ENCODE measurements at places on chromosomes 1 and 21. TPM values are rescaled to one million over a fixed set of nuclear protein-coding genes. Genes with fewer than 3 reads are reported as not detected.

DNA sequence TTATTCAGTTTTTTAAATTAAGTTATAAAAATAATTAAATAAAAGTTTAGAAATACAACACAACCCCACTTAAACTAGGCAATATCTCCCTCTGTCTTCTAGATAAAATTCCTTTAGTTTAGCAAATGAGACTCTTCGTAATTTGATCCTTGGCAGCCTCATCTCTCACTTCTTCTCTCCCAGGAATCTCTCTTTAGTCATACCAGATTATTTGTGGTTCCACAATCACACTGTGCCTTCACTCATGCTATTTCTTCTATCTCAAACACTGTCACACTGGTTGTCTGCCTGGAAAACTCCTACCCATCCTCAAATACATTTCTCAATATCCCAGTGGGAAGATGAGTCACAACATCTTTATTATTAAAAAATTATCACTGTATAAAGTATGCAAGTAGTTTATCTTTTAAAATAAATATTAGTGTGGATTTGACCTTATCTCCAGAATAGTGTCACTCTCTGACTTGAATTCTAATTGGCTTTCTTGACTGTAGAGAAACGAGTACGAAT lies 195.5 kb downstream of the KCNH1 start:
- no peaks in the 10 kb centered on the region for H3K4me1 ChIP-seq
- H3K27me3 ChIP-seq, result no peaks in the 10 kb centered on the region
- no peaks in the 10 kb centered on the region for H3K36me3 ChIP-seq

- no peaks in the 10 kb centered on the region for H3K4me1 ChIP-seq
- no peaks in the 10 kb centered on the region for H3K27me3 ChIP-seq
- no peak overlapping the region for H3K27ac ChIP-seq
- no peak overlapping the region for H3K4me3 ChIP-seq
Observed at GRCh38 chr1:117512728-117513321, 93.0 kb upstream of the TENT5C start.

- H3K4me3 ChIP-seq, result no peak overlapping the region
- no peaks in the 10 kb centered on the region for H3K27me3 ChIP-seq
- H3K36me3 ChIP-seq, result no peaks in the 10 kb centered on the region
- peak; percentile 50 for DNase-seq
Observed at GRCh38 chr1:222757646-222758268, 20.8 kb downstream of the FAM177B start.

DENND1B gene
- total RNA-seq, result 13.9 TPM

DNA sequence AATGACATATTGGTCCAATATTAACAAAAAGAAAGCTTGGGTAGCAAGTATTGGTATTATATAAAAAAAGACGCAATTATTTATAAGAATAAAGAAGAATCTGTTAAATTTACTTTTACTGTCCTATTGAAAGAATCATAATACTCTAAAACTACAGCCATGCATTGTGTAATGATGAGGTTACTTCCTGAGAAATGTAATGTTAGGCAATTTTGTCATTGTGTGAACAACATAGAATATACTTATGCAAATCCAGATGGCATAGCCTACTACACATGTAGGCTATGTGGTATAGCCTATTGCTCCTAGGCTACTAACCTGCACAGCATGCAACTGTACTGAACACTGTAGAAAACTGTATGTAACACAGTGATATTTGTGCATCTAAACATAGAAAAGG lies 121.2 kb upstream of the PTGFR start:
- no peak overlapping the region for H3K4me3 ChIP-seq
- no peak overlapping the region for H3K27ac ChIP-seq
- no peaks in the 10 kb centered on the region for H3K27me3 ChIP-seq

DNA sequence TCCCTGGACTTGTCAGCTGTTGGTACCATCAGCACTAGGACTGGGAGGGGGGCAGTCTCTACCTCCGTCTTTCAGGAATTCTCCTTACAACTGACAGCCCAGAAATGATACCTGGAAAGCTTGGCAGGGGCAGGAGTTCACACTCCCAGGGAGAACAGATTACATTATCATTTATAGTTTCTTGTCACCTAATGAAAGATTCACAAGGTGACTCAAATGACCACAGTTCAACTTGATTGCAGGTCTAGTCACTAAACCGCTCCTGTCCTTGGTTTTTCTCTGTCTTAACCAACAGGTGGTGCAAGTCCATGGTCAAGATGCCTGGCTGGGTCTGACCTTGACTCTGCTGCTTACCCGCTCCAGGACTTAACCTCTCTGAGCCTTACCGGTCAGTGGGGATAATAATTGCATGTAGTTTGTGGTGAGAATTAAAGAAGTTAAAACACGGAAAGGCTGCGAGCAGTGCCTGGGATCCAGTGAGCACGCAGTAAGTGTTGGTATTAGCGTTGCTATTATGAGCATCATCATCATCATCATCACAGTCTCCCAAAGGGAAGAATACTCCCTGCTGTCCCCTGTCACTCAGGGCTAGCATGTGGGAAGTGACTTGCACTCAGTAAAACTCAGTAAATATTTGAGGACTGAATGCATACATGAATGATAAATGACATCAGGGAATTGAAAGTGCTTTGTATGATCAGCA lies 125.3 kb upstream of the CD34 start:
- DNase-seq, result no peak
- H3K36me3 ChIP-seq, result peaks cover 4% of the 10 kb centered on the region
- H3K4me3 ChIP-seq, result no peak overlapping the region
- H3K4me1 ChIP-seq, result no peaks in the 10 kb centered on the region
- no peak overlapping the region for H3K27ac ChIP-seq

OVAAL gene
- total RNA-seq, result not detected

GRCh38 chr21:16678429-16679160 lies 834.2 kb upstream of the CXADR start:
- no peak overlapping the region for H3K4me3 ChIP-seq
- H3K4me1 ChIP-seq, result no peaks in the 10 kb centered on the region
- H3K27me3 ChIP-seq, result no peaks in the 10 kb centered on the region
- H3K27ac ChIP-seq, result no peak overlapping the region

- H3K27me3 ChIP-seq, result no peaks in the 10 kb centered on the region
- H3K4me3 ChIP-seq, result peak overlapping the region; percentile 4
- DNase-seq, result no peak
- H3K27ac ChIP-seq, result no peak overlapping the region
Observed at GRCh38 chr1:82161700-82162141, 361.0 kb downstream of the ADGRL2 start.

DNA sequence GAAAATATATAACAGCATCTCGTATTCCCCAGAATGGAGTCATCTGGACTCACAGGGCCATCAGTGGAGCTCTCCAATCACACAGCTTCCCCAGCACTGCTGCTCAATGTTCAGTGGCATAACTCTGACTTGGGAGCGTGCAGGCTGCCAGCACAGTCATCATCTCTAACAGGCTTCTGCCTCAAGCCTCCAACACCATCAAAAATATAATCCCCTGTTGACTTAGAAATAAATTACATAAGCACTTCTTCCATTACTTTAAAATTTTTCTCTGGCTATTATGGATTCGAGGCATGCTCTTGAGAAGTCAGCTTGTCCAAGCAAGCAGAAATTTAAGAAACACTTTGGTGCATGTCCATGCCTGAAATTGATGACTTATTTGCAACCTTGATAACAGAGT lies 6.2 kb downstream of the DUSP23 start:
- DNase-seq, result no peak
- no peaks in the 10 kb centered on the region for H3K36me3 ChIP-seq
- H3K4me1 ChIP-seq, result no peaks in the 10 kb centered on the region
- no peak overlapping the region for H3K4me3 ChIP-seq

DNA sequence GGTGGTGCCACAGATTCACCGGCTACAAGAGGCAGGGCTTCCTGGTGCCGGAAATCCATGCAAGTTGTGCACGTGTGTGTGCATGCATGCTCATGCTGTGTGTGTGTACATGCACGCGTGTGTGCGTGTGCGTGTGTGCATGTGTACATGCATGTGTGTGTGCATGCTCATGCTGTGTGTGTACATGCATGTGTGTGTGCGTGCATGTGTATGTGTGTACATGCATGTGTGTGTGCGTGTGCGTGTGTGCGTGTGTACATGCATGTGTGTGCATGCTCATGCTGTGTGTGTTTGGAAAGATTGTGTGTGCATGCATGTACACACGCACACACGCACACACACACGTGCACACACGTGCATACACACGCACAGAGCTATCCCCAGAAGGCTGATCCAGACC lies 48.9 kb downstream of the PRDM16 start:
- H3K27ac ChIP-seq, result no peak overlapping the region
- no peaks in the 10 kb centered on the region for H3K27me3 ChIP-seq
- H3K36me3 ChIP-seq, result no peaks in the 10 kb centered on the region
- no peaks in the 10 kb centered on the region for H3K4me1 ChIP-seq
- no peak overlapping the region for H3K4me3 ChIP-seq

CFHR3 gene
- total RNA-seq, result 1.2 TPM

ZMYND12 gene
- not detected for total RNA-seq

DNA sequence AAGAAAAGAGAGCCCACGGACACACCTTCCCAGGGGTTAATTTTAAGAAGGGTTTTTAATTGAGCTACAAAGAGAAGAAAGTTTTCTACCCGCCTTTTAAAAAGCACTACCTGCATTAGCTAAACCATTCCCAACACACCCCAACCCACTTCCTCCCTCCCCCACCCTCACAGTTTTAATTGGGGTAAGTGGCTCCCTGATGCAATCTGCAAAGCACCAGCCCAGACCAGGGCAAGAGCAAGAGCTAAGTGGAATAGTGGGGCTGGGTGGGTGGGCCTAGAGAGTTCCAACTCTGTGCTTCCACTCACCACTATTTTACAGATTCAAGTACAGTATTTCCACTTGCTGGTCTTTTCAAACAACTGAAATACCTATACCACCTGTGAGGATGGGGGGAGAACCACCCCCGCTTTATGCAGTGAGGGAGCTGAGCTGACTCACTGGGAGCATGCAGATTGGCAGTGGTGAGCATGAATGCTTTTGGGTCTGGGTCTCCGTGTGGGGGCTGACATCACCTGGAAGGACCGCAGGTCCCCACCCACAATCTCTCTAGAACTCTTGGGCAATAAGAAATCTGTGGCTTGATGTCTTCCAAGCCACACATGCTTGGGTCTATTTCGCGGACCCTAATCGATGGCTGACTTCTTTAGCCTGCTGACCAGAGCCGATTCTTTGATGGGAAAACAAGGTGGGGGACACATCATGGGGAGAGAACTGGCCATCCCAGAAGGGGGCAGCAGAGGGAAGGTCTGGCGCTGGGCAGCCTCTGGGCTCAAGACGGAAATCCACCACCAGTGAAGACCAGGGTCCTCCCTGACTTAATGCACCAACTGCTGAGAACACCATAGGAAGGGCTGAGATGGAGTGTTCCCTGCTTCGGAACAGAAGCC lies 95.5 kb downstream of the SSBP3 start:
- H3K27me3 ChIP-seq, result no peaks in the 10 kb centered on the region
- DNase-seq, result no peak
- no peaks in the 10 kb centered on the region for H3K36me3 ChIP-seq
- peaks cover 6% of the 10 kb centered on the region for H3K4me1 ChIP-seq
- H3K4me3 ChIP-seq, result no peak overlapping the region
- no peak overlapping the region for H3K27ac ChIP-seq

EXTL1 gene
- 1.3 TPM for total RNA-seq

DNA sequence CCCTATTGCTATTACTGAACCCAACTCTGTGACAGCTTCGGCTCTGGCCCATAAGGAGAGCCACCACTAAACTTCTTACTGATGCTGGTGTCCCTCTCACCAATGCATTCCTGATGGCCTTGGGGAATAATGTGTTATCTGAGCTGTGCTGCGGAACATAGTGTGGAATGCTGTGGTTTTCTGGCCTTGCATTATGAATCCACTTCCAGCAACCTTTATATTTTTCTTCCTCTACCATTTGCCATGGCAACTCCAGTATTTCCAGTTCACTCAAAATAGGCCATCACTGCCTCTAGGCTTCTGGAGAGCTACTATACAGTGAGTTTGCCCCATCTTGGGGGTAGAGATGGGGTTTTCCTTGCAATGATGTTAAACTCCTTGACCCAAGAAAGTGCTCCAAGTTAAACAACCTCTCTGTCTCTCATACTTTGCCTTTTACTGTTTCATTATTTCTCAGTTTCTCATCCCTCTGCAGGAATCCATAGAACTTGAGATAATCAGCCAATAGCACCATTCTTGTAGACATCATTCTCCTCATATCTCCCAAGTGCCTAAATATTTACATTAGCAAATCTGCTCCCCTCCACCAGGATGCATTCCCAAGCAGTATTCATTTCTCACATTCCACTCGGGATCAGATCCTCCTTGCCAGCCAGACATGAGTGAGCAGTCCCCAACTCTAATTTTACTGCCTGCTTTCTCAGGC lies 11.1 kb upstream of the RAVER2 start:
- no peak overlapping the region for H3K4me3 ChIP-seq
- H3K27me3 ChIP-seq, result no peaks in the 10 kb centered on the region
- DNase-seq, result no peak
- H3K27ac ChIP-seq, result no peak overlapping the region
- H3K36me3 ChIP-seq, result peaks cover 2% of the 10 kb centered on the region

DNA sequence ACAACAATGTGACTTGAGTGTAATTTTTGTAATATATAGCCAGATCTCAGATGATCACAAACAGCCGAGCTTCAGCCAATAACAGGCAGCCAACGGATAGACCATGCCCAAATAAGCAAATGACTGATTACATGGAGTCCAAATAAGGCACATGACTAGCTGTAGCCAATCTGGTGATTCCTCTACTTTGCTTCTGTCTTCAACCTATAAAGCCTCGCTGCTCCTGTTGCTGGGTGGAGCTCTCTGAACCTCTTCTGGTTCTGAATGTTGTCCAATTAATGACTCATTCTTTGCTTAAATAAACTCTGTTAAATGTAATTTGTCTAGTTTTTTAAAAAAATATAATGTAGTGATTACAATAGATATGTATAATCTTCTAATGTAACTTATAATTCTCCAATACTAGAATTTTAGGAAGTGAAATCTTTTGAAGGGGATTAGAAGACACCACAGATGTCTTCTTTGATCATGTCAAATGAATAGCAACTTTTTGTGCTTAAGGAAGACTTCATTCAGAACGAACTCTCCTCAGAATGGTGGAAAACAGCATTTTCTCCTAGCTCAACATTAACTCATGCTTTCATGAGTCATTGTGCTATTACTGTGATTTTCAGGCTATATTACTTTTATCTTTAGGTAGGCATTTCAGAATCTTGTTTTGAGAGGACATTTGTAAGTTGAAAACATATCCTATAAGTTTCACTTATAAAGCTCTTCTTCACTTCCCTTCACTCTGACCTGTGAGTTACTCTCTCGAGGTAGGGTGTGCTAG lies 857.8 kb upstream of the B3GALT2 start:
- H3K36me3 ChIP-seq, result no peaks in the 10 kb centered on the region
- no peak overlapping the region for H3K4me3 ChIP-seq
- DNase-seq, result no peak
- H3K27me3 ChIP-seq, result no peaks in the 10 kb centered on the region
- no peak overlapping the region for H3K27ac ChIP-seq
- H3K4me1 ChIP-seq, result no peaks in the 10 kb centered on the region

DNA sequence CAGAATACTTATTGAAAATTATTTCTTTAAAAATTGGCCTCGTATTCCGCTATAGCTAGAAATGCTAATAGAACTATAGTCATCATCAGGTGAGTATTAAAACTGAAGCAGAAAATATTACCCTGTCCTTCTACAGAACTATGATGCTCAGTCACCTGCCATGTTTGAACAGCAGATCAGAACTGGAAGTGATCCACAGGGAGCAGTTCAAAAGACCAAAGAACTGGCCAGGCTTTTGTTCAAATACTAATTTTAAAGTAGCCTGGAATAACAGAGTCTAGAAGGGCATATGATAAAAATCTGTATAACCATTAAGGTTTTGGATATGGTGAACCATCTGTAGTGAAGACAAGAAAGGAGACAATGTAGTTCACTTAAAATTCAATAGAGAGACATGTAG lies 94.4 kb downstream of the GPR161 start:
- H3K36me3 ChIP-seq, result no peaks in the 10 kb centered on the region
- H3K4me1 ChIP-seq, result no peaks in the 10 kb centered on the region
- no peak overlapping the region for H3K27ac ChIP-seq
- H3K27me3 ChIP-seq, result no peaks in the 10 kb centered on the region
- no peak overlapping the region for H3K4me3 ChIP-seq

Measured in aorta (tissue), 5 donors.